Osteoblast (primary cell): ENCODE measurements at places on chromosomes 1 and 21. TPM values are rescaled to one million over a fixed set of nuclear protein-coding genes. Genes with fewer than 3 reads are reported as not detected.

- DNase-seq: no peak
Measured at GRCh38 chr21:17146426-17146825, 366.4 kb upstream of the CXADR start.

DNA sequence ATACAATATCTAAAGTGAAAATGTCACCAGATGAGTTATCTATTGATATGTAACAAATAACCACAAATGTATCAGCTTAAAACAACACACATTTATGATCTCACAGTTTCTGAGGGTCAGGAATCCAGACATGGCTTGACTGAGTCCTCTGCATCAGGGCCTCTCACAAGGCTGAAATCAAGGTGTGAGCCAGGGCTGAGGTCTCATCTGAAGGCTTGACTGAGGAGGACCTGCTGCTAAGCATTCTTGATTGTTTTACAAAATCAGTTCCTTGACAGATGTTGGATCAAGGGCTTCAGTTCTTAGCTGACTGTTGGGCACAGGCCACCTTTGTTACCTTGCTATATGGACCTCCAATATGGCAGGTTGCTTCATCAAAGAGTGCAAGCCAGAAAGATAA, 483.7 kb downstream of the CAMTA1 start:
- DNase-seq: no peak

DNA sequence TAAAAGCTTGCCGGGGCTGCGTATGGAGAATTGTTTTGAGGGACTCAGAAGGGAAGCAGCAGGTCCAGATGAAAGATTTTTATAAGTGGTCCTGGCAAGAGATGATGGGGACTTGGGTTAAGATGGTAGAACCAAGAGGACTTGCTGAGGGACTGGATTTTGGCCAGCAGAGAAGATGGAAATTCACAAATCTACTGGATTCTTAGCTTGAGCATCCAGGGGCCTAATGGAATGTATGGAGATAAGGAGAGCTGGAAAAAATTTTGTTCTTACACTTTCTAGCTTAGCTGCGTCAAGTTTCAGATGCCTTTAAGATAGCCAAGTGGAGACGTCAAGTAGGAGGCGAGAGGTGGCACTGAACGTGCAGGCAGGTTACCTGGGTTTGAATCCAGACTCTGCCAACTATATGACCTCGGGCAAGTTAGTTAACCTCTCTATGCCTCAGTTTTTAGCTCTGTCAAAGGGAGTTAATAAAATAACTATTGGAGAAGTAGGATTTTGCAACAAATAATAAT, 3.4 kb upstream of the RBP7 start:
- DNase-seq: no peak

NR5A2 gene
- not detected in 2 replicates for total RNA-seq

ALX3 gene
- not detected in 2 replicates for total RNA-seq

GRCh38 chr1:107979926-107980325, 14.9 kb upstream of the VAV3 start:
- no peak for DNase-seq

NUP210L gene
- total RNA-seq: under 0.01 TPM in 2 replicates

AKNAD1 gene
- total RNA-seq: not detected in 2 replicates

EPHA8 gene
- total RNA-seq: not detected in 2 replicates

DNA sequence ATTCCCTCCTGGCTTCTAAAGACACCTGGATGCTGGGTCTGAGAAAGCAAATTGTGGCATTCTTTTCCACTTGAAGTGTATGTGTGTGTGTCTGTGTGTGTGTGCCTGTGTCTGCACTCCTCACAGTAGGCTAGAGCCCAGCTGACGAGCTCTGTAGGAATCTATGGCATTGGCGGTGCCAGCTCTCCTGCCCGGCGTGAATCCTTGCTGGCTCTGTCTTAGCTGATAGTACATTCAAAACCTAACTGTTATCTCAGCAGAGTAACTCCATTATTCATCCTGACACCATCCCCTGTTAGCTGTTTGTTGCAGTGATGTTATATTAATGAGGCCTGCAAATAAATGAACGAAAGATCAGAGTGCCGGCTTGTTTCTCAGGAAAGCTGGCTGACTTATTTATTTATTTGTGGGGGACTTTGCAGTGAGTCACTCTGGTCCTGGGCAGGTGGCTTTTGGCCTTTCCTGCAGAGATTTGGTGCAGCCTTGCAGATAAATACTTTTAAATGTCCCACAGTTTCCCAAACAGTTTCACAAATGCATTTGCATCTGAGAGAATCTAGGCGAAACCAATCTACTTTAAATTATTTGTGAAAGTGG, 160.6 kb upstream of the CD34 start:
- DNase-seq: no peak

- no peak for DNase-seq
Measured at GRCh38 chr1:182279724-182280503, 111.7 kb downstream of the GLUL start.

- DNase-seq: no peak
Measured at GRCh38 chr21:26553898-26554297, 19.2 kb downstream of the CYYR1 start.

GRCh38 chr1:201678264-201679101, 139.6 kb downstream of the NAV1 start:
- no peak for DNase-seq

NCDN gene
- 25.9 and 30.0 TPM in 2 replicates for total RNA-seq

DNA sequence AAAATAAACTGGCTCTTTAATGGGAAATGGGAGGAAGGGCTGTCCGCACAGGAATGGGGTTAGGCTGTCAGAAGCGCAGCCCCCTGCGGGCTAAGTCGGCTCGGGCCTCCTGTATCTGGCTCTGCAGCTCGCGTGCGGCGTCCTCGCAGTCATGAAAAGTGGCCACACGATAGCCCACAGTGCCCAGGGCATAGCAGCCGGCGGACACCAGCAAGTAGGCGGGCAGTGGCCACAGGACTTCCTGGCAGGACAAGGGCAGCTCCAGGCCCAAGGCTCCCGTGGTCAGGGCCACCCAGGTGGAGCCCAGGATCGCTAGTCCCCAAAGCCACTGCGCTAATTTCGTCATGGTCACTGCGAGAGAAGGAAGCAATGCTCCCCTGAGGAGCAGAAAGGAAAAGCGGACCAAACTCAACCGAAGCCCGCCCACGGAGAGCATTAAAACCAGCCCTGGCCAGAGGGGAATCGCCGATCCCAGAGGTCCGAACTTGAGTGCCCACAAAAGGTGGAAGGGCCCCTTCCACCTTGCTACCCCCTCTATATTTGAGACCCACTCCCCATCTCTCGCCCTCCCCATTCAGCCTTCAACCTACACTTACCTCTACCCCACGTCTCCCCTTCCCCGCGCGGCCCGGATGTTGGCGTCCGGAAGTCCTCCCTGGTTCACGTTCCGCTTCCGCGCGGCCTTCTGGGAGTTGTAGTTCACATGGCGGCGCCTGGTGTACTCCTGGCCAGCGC, at the start of gene DPM3:
DPM3 (minus strand) TSS at position 637 of the 735 bp plus-strand sequence; CDS start at position 346, 291 bp downstream.
- DNase-seq: peak; percentile 97

DNA sequence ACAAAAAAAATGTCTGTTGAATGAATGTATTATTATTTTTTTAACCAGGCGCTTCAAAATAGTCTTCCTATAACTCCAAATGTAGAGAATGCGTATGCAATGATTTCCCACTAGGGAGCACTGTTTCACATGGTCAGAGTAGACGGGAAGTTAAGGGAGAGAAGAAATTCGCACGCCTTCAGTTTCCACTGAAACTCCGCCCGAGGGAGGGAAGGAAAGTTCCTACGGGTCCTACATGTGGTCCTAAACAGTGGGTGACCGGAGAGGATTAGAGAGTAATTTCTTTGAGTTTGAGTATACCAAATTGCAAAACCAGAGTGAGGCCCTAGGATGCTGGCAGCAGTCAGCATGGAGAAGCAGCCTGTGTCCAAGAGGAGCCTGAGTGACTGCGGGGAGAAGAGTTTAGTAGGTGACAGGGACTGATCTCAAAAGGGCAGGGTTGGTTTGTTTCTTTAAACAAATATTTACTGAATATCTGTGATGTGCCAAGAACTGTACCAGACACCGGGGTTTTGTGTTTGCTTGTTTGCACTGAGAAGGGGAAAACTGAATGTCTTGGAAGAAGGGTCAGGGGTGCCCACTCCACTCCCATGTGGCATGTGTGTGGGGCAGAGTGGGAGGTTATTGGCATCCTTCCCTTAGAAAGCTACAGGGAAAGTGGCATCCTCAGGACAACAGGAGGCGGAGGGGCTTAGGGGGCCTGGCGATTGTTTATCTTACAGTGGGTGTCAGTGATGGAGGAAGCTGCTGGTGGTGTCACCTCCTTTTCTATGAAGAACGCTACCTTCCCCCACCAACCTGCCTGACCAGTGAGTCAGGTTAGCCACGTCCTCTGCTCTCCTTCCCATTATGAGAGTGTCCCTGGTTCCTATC, 22.8 kb downstream of the RNU5D-1 start:
- DNase-seq: no peak
